Foreskin fibroblast (primary cell): ENCODE measurements at places on chromosomes 4 and X.
A peak's percentile ranks its signal among the peaks of the same experiment; 100 is the strongest.

- DNase-seq, result no peak
Measured at GRCh38 chr4:891747-892146, 40.4 kb downstream of the GAK start.

- DNase-seq, result peak; percentile 14
Measured at GRCh38 chr4:4985844-4986243, 33.4 kb downstream of the CYTL1 start.

- DNase-seq, result no peak
Measured at GRCh38 chrX:79719568-79720231, 294.9 kb upstream of the TBX22 start.

DNA sequence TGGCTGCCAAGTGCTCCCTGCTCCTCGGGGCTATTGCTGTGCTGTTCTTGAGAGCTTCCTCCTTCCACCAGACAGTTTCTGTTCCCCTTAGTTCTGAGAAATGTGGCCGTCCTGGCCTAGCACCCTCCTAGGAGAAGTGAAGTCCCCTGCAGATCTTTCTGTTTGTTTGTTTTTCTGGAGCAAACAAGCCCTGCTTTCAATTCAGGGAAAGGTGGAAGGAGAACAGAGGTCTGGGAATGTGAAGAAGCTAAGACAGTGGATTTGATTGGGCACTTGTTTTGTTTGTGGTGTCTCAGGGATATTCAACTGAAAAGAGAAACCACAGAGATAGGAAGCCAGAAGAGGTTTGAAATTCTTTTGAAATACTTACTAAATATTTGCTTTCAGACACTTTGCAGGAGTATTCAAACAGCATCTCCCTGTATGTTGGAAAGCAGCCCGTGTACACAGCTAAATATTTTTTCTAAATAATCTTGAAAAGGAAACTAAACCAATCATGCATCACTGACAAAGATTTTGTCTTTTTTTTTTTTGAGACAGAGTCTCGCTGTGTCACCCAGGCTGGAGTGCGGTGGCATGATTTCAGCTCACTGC is 36.5 kb upstream of the PPM1K start:
- DNase-seq, result no peak

DNA sequence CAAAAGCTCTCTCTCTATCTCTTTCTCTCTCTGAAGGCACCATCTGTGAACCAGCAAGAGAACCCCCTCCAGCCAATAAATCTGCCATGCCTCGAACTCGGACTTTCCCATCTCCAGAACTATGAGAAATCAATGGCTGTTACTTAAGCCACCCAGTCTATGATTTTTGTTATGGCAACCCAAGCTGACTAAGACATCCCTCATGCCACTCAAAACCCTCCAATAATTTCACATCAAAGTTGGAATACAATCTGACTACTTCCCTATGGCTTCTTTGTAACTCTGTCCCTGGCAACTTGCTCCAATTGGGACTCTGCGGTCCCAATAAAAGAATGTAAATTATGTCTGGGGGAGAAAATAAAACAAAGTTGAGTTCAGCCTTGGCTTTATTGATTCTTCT is 265.7 kb downstream of the SHOX start:
- no peak for DNase-seq

DNA sequence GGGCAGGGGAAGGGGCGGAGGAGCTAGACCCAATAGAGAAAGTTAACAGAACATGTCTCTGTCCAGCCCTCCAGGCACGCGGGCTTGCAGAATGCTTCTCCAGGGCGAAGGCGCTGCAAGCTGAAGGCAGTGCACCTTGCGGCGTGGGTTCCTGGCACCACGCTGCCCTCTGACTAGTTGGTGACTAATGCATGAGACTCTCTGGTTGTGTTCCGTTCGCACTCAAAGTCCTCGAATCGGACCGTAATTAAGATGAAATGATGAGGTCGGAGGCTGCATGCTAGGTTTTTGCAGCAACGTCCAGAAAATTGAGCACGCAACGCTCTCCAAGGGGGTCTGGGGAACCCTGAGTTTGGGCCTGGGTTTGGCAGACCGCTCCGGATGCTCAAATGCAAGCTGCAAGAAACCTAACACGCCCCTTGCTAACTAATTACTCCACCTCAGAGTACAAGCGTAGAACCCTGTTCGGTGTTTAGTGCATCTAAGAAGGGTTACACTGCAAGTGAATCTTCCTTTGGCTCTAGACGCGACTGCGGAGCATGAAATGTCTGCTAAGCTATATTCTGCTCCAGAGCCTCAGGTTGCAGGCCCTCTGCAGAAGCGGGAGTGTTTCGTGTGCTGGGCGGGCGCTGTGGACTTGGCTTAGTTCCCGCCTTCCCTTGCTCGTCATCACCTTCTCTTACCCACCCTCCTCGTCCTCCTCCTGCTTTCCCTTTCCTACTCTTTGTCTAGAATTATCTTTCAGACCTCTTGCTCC is 57.1 kb upstream of the NKAP start:
- peak; percentile 62 for DNase-seq

- no peak for DNase-seq
Measured at GRCh38 chr4:74190332-74190731, 32.4 kb downstream of the MTHFD2L start.

GRCh38 chrX:120207009-120207605 is 43.5 kb upstream of the ZBTB33 start:
- no peak for DNase-seq

DNA sequence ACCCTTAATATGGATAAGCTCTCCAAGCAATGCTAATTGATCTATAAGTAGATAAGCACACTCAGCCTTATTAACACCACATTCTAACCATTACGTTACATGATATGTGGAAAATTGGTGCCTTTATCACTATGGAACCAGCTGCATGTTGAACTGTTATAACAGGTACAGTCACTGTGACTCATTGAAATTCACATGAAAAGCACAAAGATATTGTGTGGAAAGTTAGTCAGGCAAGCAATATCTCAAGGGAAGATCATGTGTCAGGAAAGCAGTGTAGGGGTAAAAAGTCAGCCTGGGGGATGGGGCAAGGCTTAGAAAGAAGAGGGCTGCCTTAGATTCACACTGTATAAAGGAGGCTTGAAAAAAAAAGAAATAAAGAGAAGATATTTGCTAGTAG is 313.7 kb upstream of the SMIM31 start:
- DNase-seq, result no peak

- DNase-seq, result peak; percentile 84
Measured at GRCh38 chr4:159487284-159487747, 384.4 kb downstream of the RAPGEF2 start.

DNA sequence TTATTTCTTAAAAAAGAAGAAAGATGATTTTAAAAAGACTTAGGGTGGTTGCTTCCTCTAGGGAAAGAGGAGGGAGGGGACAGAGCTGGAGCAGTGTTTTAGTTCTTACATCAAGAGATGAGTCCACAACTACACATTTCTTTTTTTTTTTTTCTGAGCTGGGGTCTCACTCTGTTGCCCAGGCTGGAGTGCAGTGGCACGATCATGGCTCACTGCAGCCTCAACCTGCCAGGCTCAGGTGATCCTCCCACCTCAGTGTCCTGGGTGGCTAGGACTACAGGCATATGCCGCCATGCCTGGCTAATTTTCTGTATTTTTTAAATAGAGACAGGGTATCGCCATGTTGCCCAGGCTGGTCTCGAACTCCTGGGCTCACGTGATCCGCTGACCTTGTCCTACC is 17.2 kb downstream of the SH3KBP1 start:
- no peak for DNase-seq

GRCh38 chrX:44958480-44958879 is 85.5 kb downstream of the KDM6A start:
- no peak for DNase-seq

DNA sequence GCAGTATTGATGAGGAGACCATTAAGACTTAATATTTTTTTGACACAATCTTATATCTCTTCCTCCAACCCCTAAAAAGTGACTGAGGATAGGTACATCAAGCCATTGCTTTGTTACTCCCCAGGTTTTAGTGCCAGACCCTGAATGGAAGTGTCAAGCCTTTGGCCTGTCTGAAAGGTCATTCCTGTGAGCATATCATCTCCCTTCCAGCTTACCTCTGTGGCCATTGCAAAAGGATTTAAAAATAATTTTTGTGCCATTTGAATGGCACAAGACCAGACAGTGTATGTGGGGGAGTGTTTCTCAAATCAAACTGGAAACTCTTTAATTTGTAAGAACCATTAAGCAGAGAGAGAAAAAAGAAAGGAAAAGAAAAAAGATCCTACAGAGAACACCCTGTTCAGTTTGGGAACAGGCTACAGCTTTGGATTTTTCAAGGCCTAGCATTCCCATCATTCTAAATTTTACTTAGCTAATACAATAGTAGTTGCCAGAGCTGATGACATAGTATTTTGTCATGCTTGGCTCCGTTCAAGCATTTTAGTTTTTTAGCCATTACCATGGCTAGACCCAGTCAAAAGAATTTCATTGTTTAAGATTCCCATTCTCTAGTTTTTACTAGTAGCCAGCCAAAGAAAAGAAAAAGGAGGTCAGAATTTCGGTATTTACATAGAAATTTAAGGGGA is 49.6 kb downstream of the HPF1 start:
- DNase-seq, result peak; percentile 14

DNA sequence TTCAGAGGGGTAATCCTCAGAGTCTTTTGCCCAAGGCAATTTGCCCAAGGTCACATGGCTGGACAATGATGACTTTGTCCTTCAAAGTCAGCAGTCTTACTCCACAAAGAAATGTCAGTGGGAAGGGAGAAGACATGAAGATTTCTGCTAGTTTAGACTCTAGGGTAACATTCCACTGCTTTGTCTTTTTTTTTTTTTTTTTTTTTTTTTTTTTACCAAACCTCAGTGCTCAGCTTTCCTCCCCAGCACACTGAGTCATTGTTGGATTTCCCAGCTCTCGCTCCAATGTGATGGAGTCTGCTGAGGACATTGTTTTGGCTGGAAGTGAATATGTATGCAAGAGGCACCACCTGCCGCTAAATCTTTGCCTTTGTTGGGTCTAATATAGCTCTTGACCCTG is 7.2 kb upstream of the C1QTNF7 start:
- DNase-seq, result peak; percentile 84

DNA sequence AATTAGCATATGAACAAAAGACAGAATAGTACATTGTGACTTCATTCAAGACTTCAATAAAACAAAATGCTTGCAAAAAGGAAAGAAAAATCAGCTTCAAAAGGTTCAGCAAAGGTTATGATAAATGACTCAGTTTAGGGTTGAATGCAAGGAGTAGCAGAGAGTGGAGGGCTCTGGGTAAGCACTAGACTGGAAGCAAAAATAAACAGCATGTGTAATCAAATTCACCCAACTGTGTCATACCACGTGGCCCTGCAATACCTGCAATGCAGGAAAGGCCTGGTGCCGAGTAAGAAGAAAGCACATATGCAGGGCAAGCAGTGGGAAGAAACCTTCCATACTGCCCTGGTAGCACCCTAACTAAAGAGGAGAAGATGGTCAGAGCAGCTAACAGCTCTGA is 88.7 kb downstream of the ATP11C start:
- no peak for DNase-seq

- DNase-seq, result no peak
Measured at GRCh38 chr4:107060388-107060787, 24.3 kb upstream of the DKK2 start.

- DNase-seq, result no peak
Measured at GRCh38 chr4:57672846-57673433, 562.8 kb upstream of the IGFBP7 start.

DNA sequence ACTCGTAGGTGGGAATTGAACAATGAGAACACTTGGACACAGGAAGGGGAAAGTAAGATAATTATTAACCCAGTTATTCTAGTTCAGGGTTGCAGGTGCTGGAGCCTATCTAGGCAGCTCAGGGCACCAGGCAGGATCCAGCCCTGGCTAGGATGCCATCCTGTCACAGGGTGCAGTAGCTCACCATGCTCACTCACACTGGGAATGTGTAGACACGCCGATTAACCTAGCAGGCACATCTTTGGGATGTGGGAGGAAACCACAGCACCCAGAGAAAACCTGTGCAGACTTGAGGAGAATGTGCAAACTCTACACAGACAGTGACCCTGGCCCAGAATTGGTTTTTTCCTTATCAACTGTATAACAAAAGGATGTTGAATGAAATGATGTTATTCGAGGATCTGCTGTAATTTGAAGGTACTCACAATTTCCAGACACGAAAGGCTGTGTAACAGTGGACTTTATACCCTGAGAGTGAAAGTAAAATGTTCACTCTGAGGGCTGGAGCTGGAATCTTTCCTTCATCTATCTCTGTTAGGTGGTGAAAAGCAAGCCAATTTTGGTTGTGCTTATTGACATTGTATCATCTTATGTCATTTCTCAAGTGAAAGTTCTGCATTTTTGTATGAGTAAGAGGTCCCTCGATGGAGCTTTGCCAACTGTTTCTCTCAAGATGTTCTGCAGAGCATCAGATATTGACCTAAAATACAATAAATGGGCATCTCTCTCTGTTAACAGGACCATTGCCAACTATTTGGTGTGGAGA is 78.8 kb downstream of the PHEX start:
- DNase-seq, result peak; percentile 38
